Mammary epithelial cell (primary cell): ENCODE measurements at places on chromosomes 4 and X. TPM values are rescaled to one million over a fixed set of nuclear protein-coding genes. Genes with fewer than 3 reads are reported as not detected.
A peak's percentile ranks its signal among the peaks of the same experiment; 100 is the strongest.

The NUDT10 gene
- polyA plus RNA-seq: 3.1 TPM

DNA sequence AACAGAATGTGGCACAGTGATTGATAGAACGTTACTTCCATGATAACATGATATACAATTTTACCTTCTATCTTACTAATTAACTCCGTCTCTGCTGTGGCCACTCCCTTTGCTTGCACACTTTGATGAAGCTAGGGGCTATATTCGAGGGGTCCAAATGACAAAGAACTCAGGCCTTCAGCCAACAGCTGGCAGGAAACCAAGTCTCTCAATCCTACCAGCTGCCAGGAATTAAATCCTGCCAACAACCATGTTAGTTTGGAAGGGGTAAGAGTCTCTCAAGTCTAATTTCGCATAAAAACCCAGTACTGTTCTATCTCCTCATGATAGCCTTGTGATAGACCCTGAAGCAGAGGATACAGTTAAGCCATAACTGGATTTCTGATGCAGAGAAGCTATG, 1122.9 kb upstream of the PCDH10 start:
- DNase-seq: no peak

GRCh38 chr4:22496165-22496813, 19.6 kb downstream of the ADGRA3 start:
- DNase-seq: no peak

The NEIL3 gene
- 9.8 TPM for polyA plus RNA-seq

DNA sequence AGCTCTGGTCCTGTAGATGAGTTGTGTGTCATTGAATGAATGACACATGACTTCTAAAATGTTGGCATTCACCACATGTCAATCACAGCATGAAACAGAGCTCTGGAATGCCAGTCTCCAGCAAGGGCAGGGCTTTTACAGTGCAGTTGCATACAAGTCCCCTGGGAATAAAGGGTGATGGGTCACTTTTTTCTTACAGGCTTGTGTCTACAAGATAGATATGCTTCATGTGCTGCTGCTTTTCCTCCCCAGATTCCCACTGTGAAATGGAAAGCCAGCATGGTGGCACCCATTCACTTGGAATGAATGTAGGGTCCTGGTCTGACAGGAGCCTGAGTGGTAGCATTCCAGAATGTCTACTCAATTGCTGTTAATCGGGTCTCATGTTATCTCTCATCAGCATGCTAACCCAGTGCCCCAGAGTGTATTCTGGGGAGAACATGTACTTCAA, 159.1 kb upstream of the KIT start:
- DNase-seq: peak; percentile 71

The UGT2B10 gene
- not detected for polyA plus RNA-seq

The CMC4 gene
- 13.1 TPM for polyA plus RNA-seq

GRCh38 chrX:15496824-15497223, 3.7 kb upstream of the PIR start:
- DNase-seq: peak; percentile 3

GRCh38 chrX:46722742-46723568, 36.0 kb downstream of the SLC9A7 start:
- DNase-seq: peak; percentile 73

The CXCL13 gene
- not detected for polyA plus RNA-seq

DNA sequence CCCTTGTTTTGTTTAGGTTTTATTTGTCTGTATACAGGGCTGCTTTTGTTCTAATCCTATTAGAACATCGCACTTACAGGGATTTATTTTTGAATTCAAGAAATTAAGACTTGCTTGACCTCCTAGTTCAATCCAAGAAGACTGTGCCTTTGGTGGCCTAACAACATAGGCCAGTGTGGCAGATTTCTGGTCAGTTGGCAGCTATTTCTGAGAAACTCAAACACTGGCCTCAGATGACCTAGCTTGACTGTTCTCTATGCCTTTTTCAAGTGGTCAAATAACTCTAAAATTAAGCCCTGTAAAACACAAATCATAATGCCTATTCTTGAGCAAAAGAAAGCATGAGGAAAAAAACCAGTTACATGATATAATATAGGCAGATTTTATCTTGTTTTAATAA, 89.3 kb upstream of the GPR34 start:
- no peak for DNase-seq

The LGI2 gene
- polyA plus RNA-seq: not detected

DNA sequence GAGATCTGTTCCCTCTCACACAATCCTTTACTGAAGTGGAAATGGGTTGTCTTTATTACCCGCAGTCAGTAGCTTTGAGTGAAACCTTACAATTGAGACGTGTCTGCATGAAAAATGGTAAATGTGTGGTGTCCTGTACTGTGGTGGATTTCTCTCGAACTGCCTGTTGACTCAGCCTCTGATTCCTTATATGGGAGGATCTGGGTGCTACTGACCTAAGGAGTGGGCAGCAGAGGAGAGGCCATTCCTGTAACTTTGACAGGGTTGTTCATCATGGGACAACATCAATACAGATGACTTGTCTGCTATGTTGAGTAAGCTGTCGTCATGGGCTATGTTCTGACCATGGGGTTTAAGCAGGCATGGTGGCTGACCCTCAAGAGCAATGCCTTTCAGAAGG, 159.6 kb upstream of the WDR1 start:
- DNase-seq: no peak

- DNase-seq: no peak
Observed at GRCh38 chrX:1434871-1435240, 17.9 kb downstream of the ASMTL start.

DNA sequence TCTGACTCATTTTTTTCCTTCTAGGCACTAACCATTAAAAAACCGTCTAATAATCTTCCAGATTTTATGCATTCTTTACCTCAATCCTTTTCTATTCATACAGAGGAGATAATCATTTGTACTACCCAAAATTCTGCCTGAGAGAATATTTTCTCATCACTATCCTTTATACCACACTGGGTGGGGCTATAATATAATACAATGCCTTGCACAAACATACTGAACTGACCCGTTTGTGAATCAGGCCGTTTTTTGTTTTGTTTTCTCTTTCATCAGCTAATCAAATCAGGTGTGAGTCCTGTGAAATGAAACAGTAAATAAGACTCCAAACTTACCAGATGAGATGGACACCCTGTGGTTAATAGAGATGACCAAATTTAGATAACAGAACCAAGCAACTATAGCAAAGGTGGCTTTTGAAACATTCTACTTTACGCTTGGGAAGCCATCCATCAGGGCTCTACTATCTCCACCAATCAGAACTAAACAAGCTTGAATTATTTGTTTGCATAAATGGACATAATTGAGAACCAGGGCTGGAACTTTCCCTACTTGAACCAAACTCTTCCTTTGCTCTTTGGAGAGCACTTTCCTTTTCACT, 573.0 kb downstream of the GABRG1 start:
- DNase-seq: no peak

- DNase-seq: peak; percentile 67
Observed at GRCh38 chr4:138158746-138159297, 83.3 kb downstream of the SLC7A11 start.

DNA sequence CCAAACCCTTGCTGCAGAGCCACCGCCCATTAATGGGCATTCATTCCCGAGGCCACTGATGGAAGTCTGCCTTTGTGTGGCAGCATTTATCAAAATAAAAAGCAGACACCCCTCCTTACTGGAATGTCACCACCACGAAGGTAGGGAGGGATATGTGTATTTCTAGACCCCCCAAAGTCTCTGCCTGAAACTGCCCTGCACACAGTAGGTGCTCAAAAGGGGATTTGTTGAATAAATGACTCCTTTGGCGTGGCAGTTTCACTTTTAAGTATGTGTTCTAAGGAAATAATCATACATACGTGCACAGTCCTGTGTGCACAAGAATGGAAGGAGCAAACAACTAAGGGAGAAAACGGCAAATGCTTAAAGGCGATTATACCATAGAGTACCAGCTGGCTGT, 23.6 kb upstream of the GLOD5 start:
- no peak for DNase-seq

The NRK gene
- 0.54 TPM for polyA plus RNA-seq

GRCh38 chr4:53169695-53170617, 195.9 kb downstream of the SCFD2 start:
- DNase-seq: no peak

The SLC9B1 gene
- 0.08 TPM for polyA plus RNA-seq

GRCh38 chrX:29947225-29947624, 268.1 kb upstream of the MAGEB2 start:
- DNase-seq: no peak

- peak; percentile 61 for DNase-seq
Observed at GRCh38 chrX:16436348-16437188, 213.4 kb upstream of the S100G start.

DNA sequence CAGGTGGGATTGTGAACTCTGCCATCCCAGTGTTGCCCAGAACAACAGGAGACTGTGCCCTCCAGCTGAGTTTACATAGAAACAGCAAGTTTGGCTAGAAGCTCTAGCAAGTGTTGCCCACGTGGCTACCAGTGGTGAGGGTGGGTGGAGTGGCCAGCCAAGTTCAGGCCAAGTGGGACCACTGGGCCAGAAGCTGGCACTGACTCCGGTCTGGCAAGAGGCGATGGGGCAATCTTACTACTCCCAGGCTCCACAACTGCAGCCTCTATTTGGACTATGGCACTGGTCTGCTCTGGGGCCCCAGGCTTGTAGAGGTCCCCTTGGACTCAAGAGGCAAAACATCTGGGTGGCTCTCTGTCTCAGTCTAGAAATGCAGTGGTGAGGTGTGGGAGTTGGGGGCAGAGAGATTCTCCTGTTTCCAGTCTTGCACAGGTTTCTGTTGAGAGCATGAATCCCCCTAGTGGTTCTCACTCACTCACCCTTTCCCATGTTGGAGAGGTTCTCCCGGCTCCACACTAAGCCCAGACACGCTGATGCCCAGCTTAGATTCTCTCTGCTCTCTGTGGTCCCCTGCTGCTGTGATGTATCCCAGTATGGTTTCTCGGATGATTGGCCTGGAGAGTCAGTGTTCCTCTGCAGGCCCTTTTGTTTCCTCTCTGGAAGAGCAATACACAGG, 615.3 kb downstream of the PDHA2 start:
- no peak for DNase-seq

The SLC10A4 gene
- not detected for polyA plus RNA-seq

The SAGE1 gene
- not detected for polyA plus RNA-seq

DNA sequence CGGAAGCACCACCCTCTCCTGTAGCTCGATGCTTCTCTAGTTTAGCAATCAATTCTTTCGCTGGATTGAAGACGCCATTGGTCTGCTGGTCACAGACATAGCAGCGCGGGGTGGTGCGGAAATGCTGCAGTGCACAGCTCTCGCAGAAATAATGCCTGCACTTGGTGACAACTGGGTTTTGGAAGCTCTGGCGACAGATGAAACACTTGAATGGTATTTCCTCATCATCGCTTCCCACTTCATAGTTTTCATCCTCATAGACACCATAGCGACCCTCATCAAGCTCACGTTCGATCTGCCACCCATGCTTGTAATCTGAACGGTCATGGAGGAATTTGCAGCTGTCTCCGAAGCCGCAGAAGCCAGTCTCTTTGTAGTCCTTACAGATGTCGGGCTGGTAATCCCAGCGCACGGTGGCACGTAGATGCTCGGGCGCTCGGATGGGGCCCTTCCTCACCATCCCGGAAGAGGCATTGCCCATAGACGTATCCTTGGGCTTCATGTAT, 854 bp downstream of the RNF113A start:
- DNase-seq: peak; percentile 3

GRCh38 chr4:166887457-166887856, 346.8 kb downstream of the SPOCK3 start:
- no peak for DNase-seq

The EDA gene
- polyA plus RNA-seq: 0.40 TPM

The FAAH2 gene
- polyA plus RNA-seq: 0.23 TPM

DNA sequence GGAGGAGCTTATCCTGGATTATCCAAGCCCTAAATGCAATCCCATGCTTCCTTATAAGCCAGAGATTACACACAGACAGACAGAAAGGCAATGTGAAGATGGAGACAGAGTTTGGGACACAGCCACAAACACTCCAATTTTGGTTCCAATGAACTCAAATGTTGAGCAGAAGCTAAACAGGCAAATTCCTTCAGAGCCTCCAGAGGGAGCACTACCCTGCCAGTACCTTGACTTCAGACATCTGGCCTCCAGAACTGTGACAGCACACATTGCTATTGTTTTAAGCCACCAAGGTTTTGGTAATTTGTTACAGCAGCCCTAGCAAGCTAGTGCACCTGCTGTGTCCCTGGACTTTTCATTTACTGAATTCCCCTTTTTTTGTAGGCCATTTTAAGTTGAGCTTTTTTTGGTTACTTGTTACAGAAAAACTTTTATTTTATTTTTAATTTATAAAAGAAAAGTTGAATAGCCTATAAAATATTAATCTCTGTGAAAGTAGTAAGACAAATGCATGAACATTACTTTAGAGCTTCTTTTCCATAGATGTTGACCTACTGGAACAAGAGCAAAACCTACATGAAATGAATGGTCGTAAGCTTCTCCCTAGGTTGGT, 33.4 kb upstream of the SRD5A3 start:
- peak; percentile 25 for DNase-seq

The DEFB131A gene
- not detected for polyA plus RNA-seq

The MAGEA11 gene
- not detected for polyA plus RNA-seq

GRCh38 chr4:3520276-3520675, 11.9 kb downstream of the LRPAP1 start:
- DNase-seq: no peak

GRCh38 chr4:132169660-132170059, 979.4 kb upstream of the PCDH10 start:
- no peak for DNase-seq

- no peak for DNase-seq
Observed at GRCh38 chr4:17260166-17260907, 251.6 kb downstream of the QDPR start.

DNA sequence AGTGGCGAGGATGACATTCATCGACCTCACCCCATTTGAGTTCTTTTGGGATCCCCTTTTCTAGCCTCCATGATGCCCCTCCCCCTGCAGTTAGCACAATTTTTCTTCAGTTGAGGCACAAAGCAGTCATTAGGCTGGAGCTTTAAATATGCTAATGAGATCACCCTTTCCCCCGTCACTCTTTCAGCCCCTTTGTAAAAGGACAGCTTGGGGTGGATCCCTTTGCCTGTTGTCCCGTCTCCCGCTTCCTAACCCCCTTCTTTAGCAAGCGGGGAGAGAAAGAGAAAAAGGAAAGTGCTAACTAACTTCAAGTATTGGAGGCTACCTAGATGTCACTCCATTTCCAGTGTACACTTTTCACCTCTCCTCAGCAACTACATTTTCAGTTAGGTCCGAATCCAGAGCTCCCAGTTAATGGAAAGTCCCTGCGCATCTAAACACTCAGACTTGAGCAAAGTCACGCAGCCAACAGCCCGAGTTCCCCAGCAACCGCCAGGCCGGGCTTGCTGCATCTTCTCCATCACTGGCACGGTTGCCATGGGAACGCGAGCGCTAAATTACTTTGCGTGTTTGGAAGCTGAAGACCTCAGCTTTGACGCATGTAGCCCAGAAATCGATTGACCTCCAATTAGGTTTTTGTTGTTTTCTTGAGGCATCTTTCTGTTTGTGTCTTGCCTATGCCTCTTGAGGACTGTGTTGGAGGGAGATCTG, 76.8 kb downstream of the RTL5 start:
- no peak for DNase-seq

- DNase-seq: no peak
Observed at GRCh38 chr4:80333121-80333520, 2.4 kb upstream of the CFAP299 start.
